Fibroblast of villous mesenchyme (primary cell): ENCODE measurements at places on chromosomes 2 and 18. TPM values are rescaled to one million over a fixed set of nuclear protein-coding genes. Genes with fewer than 3 reads are reported as not detected.

CSRNP3 gene
- total RNA-seq, result 2.6 and 2.9 TPM in 2 replicates

GPBAR1 gene
- under 0.01 TPM in 1 of 2 replicates, not detected in the other for total RNA-seq

AOX1 gene
- total RNA-seq, result 17.7 and 57.4 TPM in 2 replicates

CRACDL gene
- not detected in 2 replicates for total RNA-seq

CENPA gene
- total RNA-seq, result 7.4 and 9.5 TPM in 2 replicates

SLC9A2 gene
- not detected in 2 replicates for total RNA-seq

THUMPD2 gene
- total RNA-seq, result 8.1 and 10.8 TPM in 2 replicates

NEU4 gene
- not detected in 2 replicates for total RNA-seq

CUL3 gene
- total RNA-seq, result 61.2 and 82.5 TPM in 2 replicates

GFPT1 gene
- total RNA-seq, result 55.4 and 75.1 TPM in 2 replicates

UGGT1 gene
- 64.1 and 75.1 TPM in 2 replicates for total RNA-seq
